ENCODE measurements at places on chromosomes 2 and 18. TPM values are rescaled to one million over a fixed set of nuclear protein-coding genes. Genes with fewer than 3 reads are reported as not detected.
A peak's percentile ranks its signal among the peaks of the same experiment; 100 is the strongest.

- no peaks in the 10 kb centered on the region for H3K36me3 ChIP-seq
- no peaks in the 10 kb centered on the region for H3K4me1 ChIP-seq
- no peak overlapping the region for H3K4me3 ChIP-seq
- no peak overlapping the region for H3K27ac ChIP-seq
Observed at GRCh38 chr2:164388511-164388910, 232.8 kb downstream of the GRB14 start.

DNA sequence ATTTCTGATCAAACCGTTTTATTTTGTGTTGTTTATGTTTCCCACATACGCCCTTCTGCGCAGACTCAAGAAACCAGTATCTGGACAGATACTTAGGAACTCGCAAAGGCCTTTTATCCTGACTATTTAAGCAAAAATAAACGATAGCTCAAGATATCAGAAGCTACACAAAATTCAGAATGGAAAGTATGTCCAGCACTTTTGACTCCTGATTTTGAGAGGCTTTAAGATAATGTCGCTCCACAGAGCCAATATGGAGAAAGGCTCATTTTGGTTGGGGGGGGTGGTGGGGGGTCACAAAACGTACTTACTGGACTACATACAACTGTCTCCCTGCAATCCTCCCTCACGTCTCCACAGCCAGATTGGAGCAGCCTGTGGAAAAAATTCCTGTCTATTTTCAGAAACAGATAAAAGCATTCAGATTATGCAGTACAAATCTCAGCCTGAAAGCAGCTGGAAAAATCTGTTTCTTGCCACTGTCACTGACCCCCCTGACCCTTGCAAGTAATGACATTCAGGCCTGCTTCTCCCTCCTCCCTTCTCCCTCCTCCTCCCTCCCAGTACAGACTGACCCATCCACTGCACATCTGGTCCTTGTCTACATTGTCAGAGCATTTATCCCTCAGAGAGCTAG, 34.9 kb upstream of the LCLAT1 start:
- peaks cover 39% of the 10 kb centered on the region for H3K4me1 ChIP-seq
- H3K36me3 ChIP-seq: no peaks in the 10 kb centered on the region
- H3K4me3 ChIP-seq: no peak overlapping the region
- no peak for DNase-seq

GRCh38 chr2:234996069-234996940, 44.5 kb downstream of the SH3BP4 start:
- H3K36me3 ChIP-seq: no peaks in the 10 kb centered on the region
- peaks cover 15% of the 10 kb centered on the region for H3K4me1 ChIP-seq
- no peak for DNase-seq
- H3K4me3 ChIP-seq: no peak overlapping the region
- H3K27ac ChIP-seq: no peak overlapping the region

- H3K36me3 ChIP-seq: no peaks in the 10 kb centered on the region
- no peak for DNase-seq
- peaks cover 10% of the 10 kb centered on the region for H3K27me3 ChIP-seq
- H3K27ac ChIP-seq: no peak overlapping the region
- peaks cover 3% of the 10 kb centered on the region for H3K4me1 ChIP-seq
- no peak overlapping the region for H3K4me3 ChIP-seq
Observed at GRCh38 chr2:239660390-239661230, 259.8 kb upstream of the HDAC4 start.

GRCh38 chr2:54574107-54574859, 118.2 kb downstream of the SPTBN1 start:
- H3K27me3 ChIP-seq: no peaks in the 10 kb centered on the region
- peaks cover 93% of the 10 kb centered on the region for H3K4me1 ChIP-seq
- no peak for DNase-seq
- no peaks in the 10 kb centered on the region for H3K36me3 ChIP-seq
- peak overlapping the region; percentile 19 for H3K4me3 ChIP-seq
- peak overlapping the region; percentile 91 for H3K27ac ChIP-seq

Gene CAPN14
- total RNA-seq: 0.52 TPM

Gene TSPYL6
- not detected for total RNA-seq

DNA sequence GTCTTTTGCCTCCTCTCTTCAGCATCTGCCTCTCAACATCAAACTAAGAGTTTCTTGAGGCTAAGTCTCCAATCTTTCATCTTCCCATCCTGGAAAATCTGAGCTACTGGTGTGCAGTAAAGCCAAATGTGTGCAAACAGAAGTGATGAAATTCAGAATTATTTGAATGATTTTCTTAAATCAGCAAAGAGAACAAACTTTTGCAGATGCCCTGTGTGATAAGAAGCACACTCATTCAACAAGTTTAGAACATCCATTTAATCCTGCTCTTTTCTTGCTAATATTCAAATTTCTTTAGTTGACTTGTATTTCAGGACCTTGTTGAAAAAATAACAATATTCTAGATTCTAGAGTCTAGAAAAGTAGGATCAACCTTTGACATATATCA, 1374.9 kb upstream of the CELF4 start:
- no peaks in the 10 kb centered on the region for H3K27me3 ChIP-seq
- no peaks in the 10 kb centered on the region for H3K4me1 ChIP-seq
- H3K27ac ChIP-seq: no peak overlapping the region
- H3K36me3 ChIP-seq: no peaks in the 10 kb centered on the region
- DNase-seq: no peak
- H3K4me3 ChIP-seq: no peak overlapping the region

DNA sequence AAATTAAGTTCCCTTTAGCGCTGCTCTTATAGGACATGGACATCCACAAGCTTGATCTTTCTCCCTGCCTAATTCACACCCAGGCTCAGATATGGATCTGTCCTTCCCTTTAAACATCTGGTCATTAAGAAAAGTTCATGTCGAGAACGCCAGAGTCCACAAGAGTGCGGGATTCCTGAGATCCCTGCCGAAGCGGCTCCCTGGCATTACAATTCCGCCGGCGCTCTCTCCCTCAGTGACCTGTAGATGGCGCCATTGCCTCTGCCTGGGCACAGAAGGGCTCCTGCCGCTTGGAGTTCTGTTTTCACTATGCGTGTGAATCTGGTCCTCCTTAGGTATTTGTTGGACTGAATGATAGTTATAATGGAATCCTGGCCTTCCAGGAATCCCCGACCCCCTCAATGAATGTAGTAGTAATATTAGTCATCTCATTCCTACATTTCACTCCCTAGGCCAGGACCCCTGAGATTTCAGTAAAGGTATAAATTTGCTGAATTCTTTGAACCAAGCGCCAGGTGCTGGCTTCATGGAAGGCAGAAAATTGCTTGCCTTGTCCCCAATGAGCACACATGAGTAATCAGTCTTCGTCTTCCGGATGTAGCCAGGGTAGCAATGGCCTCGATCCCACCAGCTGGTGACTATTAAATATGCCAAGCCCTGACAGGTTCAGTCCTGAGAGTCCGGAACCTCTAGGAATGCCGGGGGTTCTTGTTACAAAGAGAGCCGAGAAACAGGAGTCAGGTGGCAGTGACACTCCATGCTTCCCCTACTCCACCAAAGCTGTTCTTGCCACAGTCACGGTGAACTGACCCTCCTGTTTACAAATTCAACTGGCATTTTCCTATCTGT, 26.4 kb upstream of the CD207 start:
- no peak overlapping the region for H3K27ac ChIP-seq
- H3K4me1 ChIP-seq: no peaks in the 10 kb centered on the region
- DNase-seq: peak; percentile 23
- H3K27me3 ChIP-seq: peaks cover 57% of the 10 kb centered on the region
- no peak overlapping the region for H3K4me3 ChIP-seq

DNA sequence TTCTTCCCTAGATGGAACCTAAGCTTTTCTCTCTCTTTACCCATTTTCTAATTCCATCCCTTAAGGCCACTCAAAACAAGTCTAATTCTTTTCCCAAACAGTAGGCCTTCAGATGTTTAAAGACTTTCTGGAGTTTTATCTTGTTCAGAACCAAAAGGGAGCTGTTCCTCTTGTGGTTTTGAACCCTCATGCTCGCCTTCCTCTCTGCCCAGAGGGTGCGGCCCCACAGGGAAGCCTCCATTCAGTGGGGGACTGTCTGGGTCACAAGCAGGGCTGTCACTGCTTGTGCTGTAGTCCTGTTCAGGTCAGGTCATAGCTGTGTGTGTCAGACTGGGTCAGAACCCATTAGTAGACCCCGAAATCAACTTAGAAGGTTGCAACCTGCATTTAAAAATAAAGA, 56.5 kb downstream of the TET3 start:
- no peak for DNase-seq
- H3K4me3 ChIP-seq: no peak overlapping the region
- no peak overlapping the region for H3K27ac ChIP-seq
- no peaks in the 10 kb centered on the region for H3K27me3 ChIP-seq

GRCh38 chr2:234191819-234192407, 141.4 kb downstream of the SPP2 start:
- peaks cover 18% of the 10 kb centered on the region for H3K4me1 ChIP-seq
- no peak for DNase-seq
- H3K4me3 ChIP-seq: no peak overlapping the region
- no peaks in the 10 kb centered on the region for H3K27me3 ChIP-seq

Gene THADA
- total RNA-seq: 11.8 TPM

DNA sequence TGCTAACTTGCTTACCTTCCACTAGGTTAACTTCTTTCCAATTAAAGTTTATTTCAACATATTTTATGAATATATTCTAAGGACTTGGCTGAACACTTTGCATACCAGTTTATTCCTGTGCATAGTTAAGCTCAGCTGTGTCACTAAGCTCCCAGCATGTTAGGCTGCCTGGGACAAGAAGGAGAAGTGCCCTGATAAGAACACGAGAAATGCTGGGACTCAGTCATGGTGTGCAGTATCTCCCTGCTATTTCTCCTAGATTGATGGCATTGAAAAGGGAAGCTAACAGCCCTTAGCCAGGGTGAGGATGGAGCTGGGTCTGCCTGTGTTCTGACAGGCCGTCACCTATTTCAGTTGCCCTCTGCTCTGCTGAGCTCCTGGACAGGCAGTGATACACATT, 164.3 kb downstream of the TRABD2A start:
- H3K4me1 ChIP-seq: no peaks in the 10 kb centered on the region
- no peak overlapping the region for H3K4me3 ChIP-seq
- H3K36me3 ChIP-seq: no peaks in the 10 kb centered on the region

Gene SLC5A7
- total RNA-seq: 0.05 TPM

DNA sequence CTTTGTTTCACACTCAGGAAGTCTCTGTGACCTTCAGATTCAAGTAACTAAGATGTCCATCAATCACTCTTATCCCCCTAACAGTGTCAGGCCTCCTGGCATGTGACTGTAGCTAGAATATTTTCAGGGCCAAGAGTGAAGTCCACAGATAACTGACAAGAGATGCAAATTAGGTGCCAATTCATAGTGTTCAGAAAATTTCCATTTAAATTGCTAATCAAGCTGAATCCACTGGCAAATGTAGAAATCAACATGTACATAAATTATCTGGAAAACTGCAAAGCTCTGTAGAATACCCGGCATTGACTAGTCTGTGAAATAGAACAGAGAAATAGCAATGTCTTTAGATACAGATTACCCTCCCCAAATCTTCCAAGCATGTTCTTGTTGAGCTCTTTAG, 38.6 kb upstream of the ARL4C start:
- H3K27ac ChIP-seq: no peak overlapping the region
- no peaks in the 10 kb centered on the region for H3K36me3 ChIP-seq
- no peak overlapping the region for H3K4me3 ChIP-seq
- no peak for DNase-seq
- H3K4me1 ChIP-seq: no peaks in the 10 kb centered on the region

GRCh38 chr2:152227969-152228592, 52.5 kb upstream of the STAM2 start:
- no peaks in the 10 kb centered on the region for H3K4me1 ChIP-seq
- H3K27me3 ChIP-seq: no peaks in the 10 kb centered on the region
- H3K27ac ChIP-seq: no peak overlapping the region
- H3K36me3 ChIP-seq: no peaks in the 10 kb centered on the region
- DNase-seq: no peak

Gene BOLA3
- total RNA-seq: 41.7 TPM

- DNase-seq: no peak
- no peaks in the 10 kb centered on the region for H3K27me3 ChIP-seq
- H3K4me1 ChIP-seq: no peaks in the 10 kb centered on the region
- no peak overlapping the region for H3K4me3 ChIP-seq
Observed at GRCh38 chr2:179479947-179480346, 215.3 kb upstream of the SESTD1 start.

- H3K4me3 ChIP-seq: no peak overlapping the region
- H3K27ac ChIP-seq: no peak overlapping the region
- no peaks in the 10 kb centered on the region for H3K36me3 ChIP-seq
- H3K4me1 ChIP-seq: no peaks in the 10 kb centered on the region
Observed at GRCh38 chr2:26061539-26061938, 27.7 kb downstream of the RAB10 start.

Gene TCF23
- total RNA-seq: 0.14 TPM

Data from thymus (tissue), 14 donors.